Stimulated activated CD4-positive, alpha-beta T cell treated with anti-CD3 and anti-CD28 coated beads, Interleukin-4, amount 100 ng/mL, for 4 hours (primary cell): ENCODE measurements at places on chromosomes 6 and 20.
A peak's percentile ranks its signal among the peaks of the same experiment; 100 is the strongest.

GRCh38 chr6:6997263-6998193 is 110.2 kb upstream of the RREB1 start:
- DNase-seq: no peak

GRCh38 chr20:22908437-22908836 is 126.7 kb upstream of the SSTR4 start:
- no peak for DNase-seq

DNA sequence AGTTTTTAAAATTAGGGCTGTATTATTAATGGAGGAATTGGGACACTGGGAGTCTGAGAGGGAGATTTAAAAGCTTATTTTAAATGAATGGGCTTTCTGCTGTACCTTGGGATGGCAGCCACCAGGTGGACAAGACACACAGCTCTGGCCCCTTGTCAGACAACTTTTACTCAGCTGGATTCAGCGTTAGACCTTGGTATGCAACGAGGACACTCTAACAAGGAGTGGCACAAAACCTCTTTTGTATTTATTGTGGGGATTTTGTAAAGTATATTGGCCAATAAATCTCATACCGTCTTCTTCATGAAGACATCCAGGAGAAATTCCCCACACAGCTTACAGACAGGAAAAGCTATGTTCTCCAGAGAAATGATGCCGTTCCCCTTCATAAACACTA is 105.7 kb downstream of the LCA5 start:
- no peak for DNase-seq

DNA sequence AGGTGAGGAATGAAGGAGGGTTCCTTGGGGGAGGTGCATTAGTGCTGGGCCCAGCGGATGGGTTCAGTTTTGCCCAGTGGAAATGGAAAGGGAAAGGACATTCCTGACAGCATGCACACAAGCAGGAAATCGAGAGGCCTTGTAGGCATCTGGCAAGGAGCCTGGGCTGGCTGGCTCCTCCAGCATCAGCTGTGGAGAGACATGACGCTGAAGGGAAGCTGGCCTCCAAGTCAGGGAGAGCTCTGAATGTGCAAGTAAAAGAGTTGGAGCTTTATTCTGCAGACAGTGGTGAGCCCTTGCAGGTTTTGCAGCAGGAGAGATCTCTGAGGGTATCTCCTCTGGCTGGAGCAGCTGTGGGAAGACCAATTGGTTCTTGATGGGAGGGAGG is 154.3 kb downstream of the MRPL14 start:
- no peak for DNase-seq

DNA sequence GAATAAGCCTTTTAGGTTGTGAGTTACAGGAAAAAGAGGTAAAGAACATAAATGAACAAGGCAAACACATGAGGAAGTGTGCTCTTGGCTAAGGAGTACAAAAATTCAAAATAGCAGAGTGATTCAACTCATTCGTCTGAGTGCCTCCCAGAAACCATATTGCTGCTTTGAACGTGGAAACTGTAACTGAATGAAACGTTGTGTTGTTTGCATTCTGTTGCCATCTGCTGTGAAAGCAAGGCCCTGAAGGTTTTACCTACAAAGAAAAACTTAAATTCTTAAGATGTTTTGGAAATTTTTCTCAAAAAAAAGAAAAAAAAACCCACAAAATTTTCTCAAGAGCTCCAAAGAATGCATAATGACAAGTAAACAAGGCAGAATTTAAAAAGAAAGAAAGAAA is 375.4 kb upstream of the HS3ST5 start:
- DNase-seq: no peak

DNA sequence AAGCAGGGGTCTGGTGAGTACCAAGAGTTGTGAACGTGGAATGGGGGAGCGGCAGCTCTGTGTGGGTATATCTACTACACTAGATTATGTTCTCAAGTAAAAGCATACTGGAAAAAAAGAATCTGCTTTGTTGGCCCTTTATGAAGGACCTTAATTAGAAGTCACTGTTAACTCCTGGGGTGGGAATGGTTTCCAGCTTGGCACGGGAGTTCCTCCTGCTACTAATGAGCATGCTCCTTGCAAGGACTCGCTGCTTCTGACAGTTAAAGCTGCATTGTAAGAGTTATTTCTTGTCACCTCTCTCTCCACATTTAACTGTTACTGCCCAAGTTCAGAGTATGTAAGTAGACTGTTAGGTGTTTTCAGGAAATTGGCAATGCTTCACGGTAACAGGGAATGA is 292.7 kb downstream of the ZFAND3 start:
- DNase-seq: no peak

DNA sequence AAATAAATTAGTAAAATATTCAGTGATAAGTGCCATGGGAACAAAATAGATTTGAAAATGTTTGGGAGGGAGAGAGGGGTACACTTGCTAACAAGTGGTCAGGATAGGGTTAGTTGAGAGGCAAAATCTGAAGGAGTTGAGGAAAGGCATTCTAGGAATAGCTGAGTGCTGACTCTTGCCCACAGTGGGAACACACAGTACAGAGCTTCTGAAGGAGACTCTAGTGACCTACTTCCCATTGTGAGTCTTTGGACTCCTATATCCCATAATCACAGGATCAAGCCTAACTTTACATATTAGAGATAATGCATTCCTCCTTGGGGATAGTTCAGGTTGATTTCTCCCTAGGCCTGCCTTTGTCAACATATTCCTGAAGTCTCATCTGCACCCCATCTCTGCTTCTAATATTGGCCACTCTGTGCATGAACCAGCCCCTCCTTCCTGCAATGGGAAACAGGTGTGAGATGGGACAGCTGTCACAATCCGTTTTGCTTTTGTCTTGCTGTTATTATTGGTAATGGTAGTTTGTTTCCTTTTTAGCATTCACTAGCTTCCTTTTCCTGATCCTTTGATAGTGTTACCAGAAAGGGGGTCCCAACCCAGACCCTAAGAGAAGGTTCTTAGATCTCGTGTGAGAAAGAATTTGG is 2.6 kb upstream of the TRIM38 start:
- no peak for DNase-seq

GRCh38 chr6:119077643-119078375 is 655 bp downstream of the FAM184A start:
- DNase-seq: peak; percentile 44

DNA sequence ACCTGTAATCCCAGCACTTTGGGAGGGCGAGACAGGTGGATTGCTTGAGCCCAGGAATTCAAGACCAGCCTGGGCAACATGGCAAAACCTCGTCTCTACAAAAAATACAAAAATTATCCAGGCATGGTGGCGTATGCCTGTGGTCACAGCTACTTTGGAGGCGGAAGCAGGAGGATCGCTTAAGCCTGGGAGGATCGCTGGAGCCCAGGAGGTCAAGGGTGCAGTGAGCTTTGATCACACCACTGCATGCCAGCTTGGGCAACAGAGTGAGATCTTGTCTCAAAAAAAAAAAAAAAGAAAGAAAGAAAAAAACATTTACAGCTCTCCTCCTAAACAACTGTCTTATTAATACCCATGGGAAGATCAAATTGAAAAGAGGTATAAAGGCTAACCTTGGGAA is 8.8 kb upstream of the MYMX start:
- no peak for DNase-seq

GRCh38 chr6:68642977-68643376 is 7.9 kb downstream of the ADGRB3 start:
- DNase-seq: no peak

GRCh38 chr20:37948956-37949355 is 46.0 kb downstream of the VSTM2L start:
- no peak for DNase-seq

DNA sequence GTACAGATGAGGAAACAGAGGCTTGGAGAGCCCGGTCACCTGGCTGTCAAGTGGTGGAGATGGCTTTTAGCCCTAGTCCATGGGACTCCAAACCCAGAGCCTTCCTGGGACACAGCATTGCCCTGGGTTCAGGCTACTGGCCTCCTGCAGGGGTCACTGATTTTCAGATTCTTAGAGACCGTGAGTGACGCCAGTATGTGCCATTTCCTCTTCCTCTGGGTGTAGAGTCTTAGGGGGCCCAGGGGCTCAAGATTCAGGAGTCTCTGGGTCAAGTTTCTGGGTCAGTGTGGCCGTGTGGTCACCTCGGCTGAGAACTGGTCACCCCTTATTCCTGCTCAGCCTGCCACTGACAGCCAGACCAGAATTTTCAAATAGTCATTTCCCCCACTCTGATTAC is 574 bp downstream of the ARHGAP40 start:
- no peak for DNase-seq

DNA sequence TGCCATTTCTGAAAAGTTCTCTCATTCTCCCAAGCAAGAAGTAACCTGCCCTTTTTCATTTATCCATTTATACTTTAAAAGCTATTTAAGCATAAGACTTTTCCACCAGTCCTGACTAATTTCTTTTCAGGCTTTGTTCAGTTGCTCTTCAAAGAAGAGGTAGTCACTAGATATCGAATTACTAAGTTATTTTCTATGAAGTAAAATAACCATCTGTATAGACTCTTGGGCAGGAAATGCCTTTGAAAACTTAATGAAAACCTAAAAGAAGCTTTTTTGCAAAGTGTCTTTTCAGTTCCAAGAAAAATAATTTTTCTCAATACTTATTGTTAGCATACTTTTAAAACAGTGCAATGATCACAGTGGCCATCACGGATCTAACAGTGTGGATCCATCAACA is 31.3 kb upstream of the LAMP5 start:
- DNase-seq: no peak

DNA sequence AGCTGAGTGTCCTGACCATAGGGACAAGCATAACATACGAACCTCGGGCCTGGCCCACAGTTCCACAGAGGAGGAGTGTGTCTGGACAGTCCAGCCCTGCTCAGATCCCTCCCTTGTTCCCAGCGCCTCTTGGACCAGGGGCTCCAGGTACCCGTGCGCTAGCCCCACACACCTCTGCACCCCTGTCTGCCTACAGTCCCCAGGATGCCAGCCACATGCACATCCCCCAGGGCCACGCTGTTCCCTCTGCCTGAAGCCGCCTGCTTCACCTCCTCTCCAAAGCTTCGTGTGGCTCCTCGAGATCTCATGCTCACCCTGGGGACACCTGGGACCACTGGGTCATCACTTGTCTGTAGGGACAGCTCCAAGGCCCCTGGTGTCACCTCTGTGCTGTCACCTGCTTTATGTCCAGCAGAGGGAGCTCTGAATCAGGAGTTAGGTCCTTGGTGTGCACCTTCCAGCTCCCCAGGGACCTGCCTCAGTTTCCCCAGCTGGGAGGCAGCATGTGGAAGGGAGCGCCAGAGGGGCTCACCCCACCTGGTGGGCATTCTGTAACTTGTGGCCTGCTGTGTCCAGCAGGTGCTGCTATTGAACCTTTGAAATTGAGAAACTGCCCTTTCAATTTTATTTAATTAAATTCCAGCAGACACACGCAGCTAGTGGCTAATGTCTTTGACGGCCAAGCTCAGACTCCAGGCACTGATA is 7.3 kb upstream of the YTHDF1 start:
- peak; percentile 27 for DNase-seq

DNA sequence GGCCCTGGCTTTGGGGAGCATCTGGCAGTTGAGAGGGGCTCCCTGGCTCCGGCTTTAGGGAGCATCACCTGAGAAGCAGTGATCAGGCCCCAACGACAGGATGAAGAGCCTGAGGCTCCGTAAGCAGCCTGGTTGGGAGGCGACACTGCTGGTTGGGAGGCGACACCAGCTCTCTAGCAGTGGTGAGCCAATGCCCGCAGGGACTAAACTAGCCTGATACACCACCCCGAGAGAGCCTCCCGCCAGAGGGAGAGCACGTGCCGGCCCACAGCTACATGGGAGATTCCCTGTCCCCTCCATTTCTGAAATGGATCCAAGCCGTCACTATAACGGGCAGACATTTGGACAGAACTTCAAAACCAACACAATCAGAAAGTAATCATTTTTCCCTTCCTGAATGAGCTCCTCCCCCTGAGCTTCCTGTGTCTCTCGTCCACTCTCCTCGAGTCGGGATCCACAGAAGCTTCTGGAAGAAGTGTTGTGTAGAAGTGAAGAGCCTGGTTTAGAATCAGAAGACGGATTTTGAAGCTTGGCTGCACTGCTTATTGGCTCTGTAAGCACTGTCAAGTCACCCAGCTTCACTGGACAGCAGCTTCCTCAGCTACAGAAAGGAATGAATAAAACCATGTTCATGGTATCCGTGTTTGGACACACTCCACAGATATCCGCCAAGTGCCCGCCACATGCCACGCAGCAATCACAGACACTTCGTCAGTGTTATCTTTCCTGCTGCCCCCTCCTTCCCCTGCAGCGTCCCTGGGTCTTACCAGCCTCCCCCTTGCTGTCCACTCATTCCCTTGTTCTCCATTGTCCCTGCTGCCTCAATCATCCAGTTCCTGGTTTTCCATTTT is 199.6 kb downstream of the TTLL2 start:
- DNase-seq: no peak

DNA sequence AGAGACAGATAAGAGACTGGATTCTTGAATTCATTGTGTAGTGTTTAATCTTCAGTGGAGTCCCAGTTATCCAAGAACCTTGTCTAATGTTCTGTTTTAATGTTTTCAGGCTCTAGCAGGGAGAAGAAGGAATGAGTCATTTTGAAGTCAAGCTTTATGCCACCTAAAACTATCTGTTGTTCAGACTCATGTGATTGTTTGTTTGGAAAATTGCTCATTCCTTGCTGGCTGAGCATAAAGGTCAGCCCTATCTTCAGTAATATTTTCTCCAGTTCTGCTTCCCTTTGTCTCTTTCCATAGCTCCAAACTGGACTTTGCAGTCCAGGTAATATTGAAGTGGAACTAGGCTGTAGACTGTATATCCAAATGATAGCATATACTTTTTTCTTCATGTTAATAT is 34.2 kb downstream of the CLVS2 start:
- DNase-seq: no peak

- no peak for DNase-seq
Observed at GRCh38 chr6:119952696-119953095, 603.1 kb upstream of the MAN1A1 start.

DNA sequence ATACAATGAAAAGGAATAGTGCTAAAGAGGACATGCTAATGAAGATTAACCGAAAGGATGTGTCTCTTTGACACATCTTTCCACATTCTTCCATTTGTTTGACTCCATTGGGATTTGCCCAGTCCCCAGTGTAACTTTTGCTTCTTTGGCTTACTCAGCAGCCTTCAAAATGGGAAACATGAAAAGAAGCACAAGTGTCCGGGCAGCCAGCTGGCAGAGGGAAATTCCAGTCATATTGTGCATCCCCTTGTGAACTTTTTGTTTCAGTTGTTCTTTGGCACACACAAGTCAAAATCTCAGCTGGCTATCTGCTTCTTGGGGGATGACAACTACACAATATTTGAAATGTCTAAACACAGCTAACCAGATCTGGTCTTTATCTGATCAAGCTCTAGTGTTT is 157.4 kb downstream of the OGFRL1 start:
- DNase-seq: no peak

DNA sequence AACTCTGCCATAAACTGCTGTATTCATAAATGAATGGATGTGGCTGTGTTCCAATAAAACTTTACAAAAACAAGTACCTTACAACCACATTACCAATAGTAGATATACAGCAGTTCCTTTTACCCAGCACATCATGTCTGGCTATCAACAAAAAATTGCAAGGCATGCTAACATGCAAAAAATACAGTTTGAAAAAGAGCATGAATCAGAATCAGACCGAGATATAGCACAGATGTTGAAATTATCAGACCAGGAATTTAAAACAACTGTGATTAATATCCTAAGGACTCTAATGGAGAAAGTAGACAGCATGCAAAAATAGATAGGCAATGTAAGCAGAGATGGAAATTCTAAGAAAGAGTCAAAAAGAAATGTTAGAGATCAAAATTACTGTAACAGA is 8.4 kb upstream of the NUS1 start:
- no peak for DNase-seq

GRCh38 chr6:37244430-37245310 is 12.9 kb upstream of the TBC1D22B start:
- DNase-seq: no peak
